ENCODE measurements at places on chromosomes 2 and 18.

GRCh38 chr2:105839793-105840192, 95.1 kb downstream of the NCK2 start:
- no peak for DNase-seq

GRCh38 chr2:206452242-206452641, 8.9 kb downstream of the ADAM23 start:
- DNase-seq: no peak

- peak; percentile 98 for DNase-seq
Observed at GRCh38 chr2:42047488-42048298, at the start of gene PKDCC. Gene PKDCC, plus strand, starts transcription at chr2:42048021. Its CDS starts 179 bp downstream, at chr2:42048200.

- no peak for DNase-seq
Observed at GRCh38 chr2:30239986-30240752, 8.8 kb downstream of the LBH start.

GRCh38 chr2:240211598-240212424, 71.4 kb upstream of the OTOS start:
- DNase-seq: no peak

- no peak for DNase-seq
Observed at GRCh38 chr18:73509460-73509859, 638.2 kb downstream of the FBXO15 start.

DNA sequence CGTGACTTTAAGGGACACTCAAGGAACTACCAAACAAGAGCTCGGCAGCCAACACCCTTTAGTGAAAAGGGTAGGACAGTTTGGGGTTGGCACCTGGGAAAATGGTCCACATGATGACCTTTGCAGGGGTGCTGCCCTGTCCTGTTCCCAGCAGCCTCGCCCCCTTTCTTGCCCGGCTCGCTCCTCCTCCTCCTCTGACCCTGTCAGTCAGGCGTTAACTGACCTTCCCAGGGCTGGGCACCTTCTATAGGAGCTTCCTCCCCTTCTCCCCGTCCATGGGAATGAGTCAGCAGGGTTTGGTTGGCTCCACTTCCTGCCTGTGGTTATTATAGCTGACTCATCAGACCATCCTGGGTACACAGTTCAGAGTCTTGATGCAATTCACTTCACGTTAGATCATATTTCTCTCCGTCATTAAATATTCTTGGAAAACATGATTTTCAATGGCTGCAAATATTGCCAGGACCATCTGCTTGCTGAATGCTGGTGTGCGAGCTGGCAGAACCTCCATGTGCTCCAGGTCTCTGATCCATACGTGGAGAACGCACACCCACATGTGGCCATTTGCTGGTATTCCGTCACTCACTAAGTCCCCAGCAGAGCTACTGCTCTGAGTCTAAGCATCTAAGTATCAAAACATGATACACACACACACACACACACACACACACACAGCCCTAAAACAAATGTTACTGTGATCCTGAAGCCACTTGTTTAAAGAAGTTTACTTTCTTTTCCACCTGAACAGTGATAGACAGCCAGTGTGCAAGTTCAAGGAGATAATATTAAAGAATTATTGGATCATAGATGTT, 185.0 kb downstream of the ANAPC1 start:
- DNase-seq: peak; percentile 96

- DNase-seq: peak; percentile 77
Observed at GRCh38 chr2:119756837-119757236, 2.9 kb upstream of the PTPN4 start.

Measured in GM03348 (cell line).